ENCODE measurements at places on chromosomes 13 and 19.

DNA sequence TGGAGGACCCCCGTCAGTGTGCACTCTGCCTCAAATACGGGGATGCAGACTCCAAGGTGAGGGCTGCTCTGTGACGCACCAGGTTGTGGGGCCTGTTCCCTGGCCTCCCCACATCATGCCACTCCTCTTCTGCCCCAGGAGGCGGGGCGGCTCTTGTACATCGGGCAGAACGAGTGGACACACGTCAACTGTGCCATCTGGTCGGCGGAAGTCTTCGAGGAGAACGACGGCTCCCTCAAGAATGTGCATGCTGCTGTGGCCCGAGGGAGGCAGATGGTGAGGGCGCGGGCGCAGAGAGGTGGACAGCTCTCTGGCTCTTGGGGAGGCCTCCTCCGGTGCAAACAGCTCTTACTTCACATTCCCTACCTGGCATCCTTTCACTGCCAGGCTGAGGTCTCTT is 11.2 kb downstream of the KMT2B start:
- DNase-seq, result no peak

GRCh38 chr13:100203696-100204367 is 114.9 kb downstream of the PCCA start:
- DNase-seq, result no peak

GRCh38 chr19:52689843-52690368 is 44.9 kb downstream of the ZNF611 start:
- DNase-seq, result peak; percentile 24

DNA sequence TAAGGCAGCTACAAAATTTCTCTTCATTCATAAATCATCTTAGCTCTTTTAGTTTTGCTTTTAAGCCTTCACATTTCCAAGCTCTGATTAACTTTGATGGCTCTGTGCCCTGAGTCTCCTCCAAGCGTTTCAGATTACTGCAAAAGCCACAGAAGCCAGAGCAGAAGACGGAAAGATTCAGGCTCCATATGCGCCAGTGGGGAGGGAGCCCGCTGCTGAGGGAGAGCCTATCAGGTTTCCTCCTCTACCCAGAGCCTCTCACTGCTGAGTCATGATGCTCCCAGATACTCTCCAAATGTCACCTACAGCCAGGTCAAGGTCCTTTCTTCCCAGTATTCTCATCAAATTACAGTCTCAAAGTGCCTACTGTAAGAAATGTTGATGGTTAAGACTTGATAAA is 193.6 kb downstream of the RAP2A start:
- no peak for DNase-seq

- no peak for DNase-seq
Observed at GRCh38 chr13:30744681-30745077, 9.3 kb downstream of the ALOX5AP start.

GRCh38 chr19:45908956-45909355 is 5.6 kb downstream of the NANOS2 start:
- no peak for DNase-seq

GRCh38 chr13:48977286-48977625 is 1.5 kb downstream of the FNDC3A start:
- DNase-seq, result no peak

GRCh38 chr19:17580470-17581144 is 25.2 kb downstream of the COLGALT1 start:
- no peak for DNase-seq

GRCh38 chr13:113588394-113589111 is 4.0 kb downstream of the TFDP1 start:
- DNase-seq, result no peak

GRCh38 chr19:16026131-16026530 is 50.2 kb upstream of the TPM4 start:
- DNase-seq, result no peak

GRCh38 chr19:8684001-8684902 is 14.3 kb downstream of the ACTL9 start:
- no peak for DNase-seq

- no peak for DNase-seq
Observed at GRCh38 chr19:1254081-1254527, 5.7 kb downstream of the MIDN start.

DNA sequence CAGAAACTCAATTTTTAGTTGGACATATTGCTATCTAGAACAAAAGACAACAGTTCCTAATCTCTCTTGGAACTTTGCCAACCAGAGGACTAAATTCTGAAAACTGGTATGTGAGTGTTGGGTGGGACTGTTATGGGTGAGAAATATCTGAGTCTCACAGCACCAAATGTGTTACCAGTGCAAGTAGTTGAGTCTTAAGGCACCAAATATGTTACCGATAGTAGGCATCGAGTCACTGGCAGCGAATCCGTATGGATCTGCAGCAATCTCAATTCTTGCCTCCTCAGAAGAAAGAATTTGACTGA is 575.2 kb downstream of the DACH1 start:
- no peak for DNase-seq

GRCh38 chr19:2248136-2249009 is 750 bp upstream of the AMH start:
- DNase-seq, result no peak

DNA sequence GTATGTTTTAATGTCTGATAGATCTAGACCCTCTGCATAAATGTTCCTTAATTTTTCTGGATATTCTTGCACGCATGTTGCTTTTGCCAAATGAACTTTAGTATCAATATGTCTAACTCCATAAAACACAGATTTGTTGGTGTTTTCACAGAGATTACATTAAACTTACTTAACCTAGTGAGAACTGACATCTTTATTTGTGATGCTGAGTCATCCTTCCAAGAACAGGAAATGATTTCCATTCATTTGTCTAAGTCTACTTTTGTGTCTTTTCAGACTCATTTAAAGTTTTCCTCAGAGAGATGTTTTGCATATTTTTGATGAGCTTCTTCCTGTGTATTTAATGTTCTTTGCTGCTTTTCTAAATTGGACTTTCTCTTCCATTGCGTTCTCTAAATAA is 184.0 kb downstream of the SLC7A1 start:
- no peak for DNase-seq

- DNase-seq, result no peak
Observed at GRCh38 chr13:109615721-109616420, 170.5 kb downstream of the IRS2 start.

GRCh38 chr13:60787083-60787482 is 390.1 kb downstream of the TDRD3 start:
- no peak for DNase-seq

- no peak for DNase-seq
Observed at GRCh38 chr19:40465025-40465556, 454 bp downstream of the BLVRB start.

GRCh38 chr13:72185776-72186175 is 318.8 kb upstream of the DACH1 start:
- DNase-seq, result no peak

DNA sequence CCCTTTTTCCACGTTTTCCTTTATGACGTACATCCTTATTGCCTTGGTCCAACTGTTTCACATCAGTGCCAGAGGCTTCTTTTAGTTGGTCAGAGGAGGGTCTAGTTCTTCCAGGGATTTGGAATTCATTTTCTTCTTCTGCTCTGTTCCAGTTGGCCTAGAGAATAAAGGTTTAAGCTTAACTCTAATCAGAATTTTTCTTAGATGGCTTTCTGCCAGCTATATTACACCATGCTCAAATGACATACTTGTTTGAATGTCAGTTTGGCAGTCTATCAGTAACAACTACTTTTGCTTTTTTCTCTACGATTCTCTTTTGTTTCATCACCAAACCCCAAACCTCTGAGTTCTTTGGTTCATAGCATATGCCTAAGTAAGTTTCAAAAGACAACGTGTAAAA is 16.8 kb downstream of the SPART start:
- no peak for DNase-seq

- no peak for DNase-seq
Observed at GRCh38 chr19:42277821-42278451, 8.9 kb downstream of the CIC start.

- DNase-seq, result no peak
Observed at GRCh38 chr19:40266119-40266518, 19.0 kb downstream of the AKT2 start.

- no peak for DNase-seq
Observed at GRCh38 chr13:46050771-46051170, 1.8 kb downstream of the ZC3H13 start.

DNA sequence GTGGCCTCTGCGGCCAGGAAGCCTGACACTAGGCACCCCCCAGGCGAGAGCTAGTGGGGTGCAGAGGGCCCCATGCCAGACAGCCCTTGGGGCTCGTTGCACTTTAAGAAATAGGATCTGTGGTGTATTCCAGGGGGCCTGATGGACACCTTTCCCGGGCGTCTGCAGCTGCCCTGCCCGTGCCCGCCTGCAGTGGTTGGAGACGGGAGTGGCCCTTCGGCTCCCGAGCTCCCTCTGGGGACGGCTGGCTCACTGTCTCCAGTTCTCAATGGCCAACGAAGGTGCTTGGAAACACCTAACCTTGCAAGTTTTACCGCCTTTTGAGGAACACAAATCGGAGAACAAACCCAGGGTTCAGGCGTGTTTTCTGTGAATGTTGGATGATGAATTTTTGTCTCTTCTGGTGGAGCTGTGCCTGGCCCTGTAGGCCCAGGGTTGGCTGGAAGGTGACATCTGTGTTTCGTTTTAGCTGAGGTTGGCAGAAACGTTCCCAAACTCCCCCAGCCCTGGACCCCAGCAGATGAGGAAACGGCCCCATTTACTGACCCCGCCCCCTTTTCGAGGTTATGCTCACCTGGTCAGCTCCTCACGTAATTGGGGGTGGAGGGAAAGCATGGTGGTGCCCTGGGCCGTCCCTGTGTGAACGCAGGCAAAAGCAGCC is 17.4 kb upstream of the NPAS1 start:
- DNase-seq, result no peak

- DNase-seq, result no peak
Observed at GRCh38 chr19:10835089-10835753, 791 bp downstream of the TMED1 start.

DNA sequence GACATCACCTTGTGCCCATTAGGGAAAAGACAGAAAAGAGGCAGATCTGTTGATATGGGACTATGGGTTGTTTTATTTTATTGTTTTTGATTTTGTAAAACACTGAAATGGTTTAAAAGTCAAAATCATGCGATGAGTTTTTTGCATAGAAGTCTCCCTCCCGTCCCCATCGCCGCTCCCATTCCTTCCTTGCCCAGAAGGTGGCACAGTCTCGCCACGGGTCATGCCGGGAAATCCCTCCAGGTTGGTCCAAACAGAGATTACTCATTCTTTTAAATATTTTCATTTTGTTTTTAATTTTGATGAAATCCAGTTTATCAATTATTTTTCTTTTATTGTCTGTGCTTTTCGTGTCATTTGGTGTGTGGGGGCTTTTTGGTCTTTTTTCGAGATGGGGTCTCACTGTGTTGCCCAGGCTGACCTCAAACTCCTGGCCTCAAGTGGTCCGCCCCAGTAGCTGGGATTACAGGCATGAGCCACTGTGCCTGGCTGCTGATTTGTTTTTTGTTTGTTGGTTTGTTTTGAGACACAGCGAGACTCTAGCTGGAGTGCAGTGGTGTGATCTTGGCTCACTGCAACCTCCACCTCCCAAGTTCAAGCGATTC is 9.2 kb downstream of the PGPEP1 start:
- no peak for DNase-seq

- no peak for DNase-seq
Observed at GRCh38 chr13:73365252-73365651, 306.4 kb downstream of the KLF5 start.

- no peak for DNase-seq
Observed at GRCh38 chr19:3285647-3286176, 61.3 kb downstream of the CELF5 start.

GRCh38 chr13:78524936-78525335 is 78.4 kb downstream of the POU4F1 start:
- no peak for DNase-seq

GRCh38 chr19:3979289-3979673 is 6.0 kb downstream of the EEF2 start:
- DNase-seq, result no peak

DNA sequence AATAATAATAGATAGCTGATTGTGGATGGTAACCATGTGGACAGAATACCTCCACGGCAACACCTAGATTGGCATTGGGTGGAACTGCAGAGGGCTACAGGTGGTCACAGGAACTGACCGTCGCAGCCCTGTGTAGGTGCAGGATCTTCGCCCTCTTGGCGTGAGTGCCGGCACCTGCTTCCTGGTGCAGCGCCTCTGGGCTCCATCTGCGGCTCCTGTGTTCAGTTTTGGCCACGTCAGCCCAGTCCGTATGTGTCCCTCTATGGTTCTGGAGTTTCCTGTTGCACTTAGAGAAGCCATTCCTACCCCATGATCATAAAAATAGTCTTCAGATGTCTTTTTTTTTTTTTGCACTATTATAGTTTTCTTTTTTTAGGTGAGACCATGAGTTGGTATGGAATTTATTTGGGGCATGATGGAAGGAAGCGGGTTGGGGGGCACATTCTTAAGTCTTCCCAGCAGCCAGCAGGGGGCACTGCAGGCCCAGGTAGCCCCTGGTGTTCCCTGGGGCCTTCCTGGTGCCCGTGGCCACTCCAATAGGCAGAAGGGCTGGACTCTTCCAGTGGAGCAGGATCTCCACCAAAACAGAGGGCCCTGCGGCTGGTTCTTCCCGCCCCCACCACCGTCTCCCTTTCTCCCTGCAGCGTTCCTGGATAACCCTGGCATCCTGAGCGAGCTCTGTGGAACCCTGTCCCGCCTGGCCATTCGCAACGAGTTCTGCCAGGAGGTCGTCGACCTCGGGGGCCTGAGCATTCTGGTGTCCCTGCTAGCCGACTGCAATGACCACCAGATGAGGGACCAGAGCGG is 10.1 kb upstream of the SLC25A42 start:
- peak; percentile 51 for DNase-seq

- no peak for DNase-seq
Observed at GRCh38 chr19:49133621-49134454, 14.5 kb downstream of the PPFIA3 start.

DNA sequence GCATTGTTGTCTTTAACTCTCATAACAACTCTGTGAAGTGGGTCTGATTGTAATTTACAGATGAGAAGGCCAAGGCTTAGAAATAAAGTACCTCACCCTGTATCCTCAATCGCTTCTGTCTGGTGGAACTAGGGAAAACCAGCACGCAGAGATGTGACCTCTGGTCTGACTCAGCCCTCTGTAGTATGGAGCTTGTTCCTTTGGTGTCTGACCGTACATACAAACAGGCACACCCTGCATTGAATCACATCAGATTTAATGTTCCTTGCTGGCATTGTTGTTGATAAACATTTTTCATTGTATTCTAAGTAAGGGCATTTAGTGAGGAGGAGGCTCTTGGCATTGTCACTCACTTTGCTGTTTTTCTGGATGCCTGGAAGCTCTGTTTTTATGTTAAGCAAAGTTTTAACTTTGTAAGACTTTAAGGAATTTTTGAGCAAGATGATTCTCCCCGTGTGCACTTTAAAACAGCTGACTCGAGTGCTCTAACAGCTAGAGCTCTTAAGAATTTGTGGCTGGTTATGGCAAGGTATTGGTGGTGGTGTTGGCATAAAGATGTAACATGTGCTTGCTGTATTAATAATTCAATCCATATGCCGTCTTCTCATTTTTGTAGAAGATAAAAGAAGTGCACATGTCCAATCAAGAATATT is 89.0 kb upstream of the SPATA13 start:
- no peak for DNase-seq
